ENCODE measurements at places on chromosomes 1 and 21. TPM values are rescaled to one million over a fixed set of nuclear protein-coding genes. Genes with fewer than 3 reads are reported as not detected.

CFAP74 gene
- total RNA-seq: not detected

OSCP1 gene
- not detected for total RNA-seq

TAL1 gene
- total RNA-seq: 0.80 TPM

MMP23B gene
- 4.9 TPM for total RNA-seq

FAAH gene
- total RNA-seq: 99.7 TPM

AUNIP gene
- total RNA-seq: 0.41 TPM

LY9 gene
- 1.9 TPM for total RNA-seq

PRR9 gene
- total RNA-seq: not detected

STIL gene
- 6.4 TPM for total RNA-seq

GPATCH4 gene
- total RNA-seq: 113 TPM

DAB1 gene
- total RNA-seq: 0.48 TPM

DNAJC28 gene
- not detected for total RNA-seq

UTS2 gene
- total RNA-seq: not detected

AQP10 gene
- not detected for total RNA-seq

HES4 gene
- total RNA-seq: 10.8 TPM

GBP7 gene
- not detected for total RNA-seq

KHDC4 gene
- 76.2 TPM for total RNA-seq

GSTM3 gene
- 34.1 TPM for total RNA-seq
